ENCODE measurements at places on chromosomes 1 and 21.

- no peak for DNase-seq
These were observed 16.9 kb upstream of the VANGL1 start for GRCh38 chr1:115624859-115625258.

DNA sequence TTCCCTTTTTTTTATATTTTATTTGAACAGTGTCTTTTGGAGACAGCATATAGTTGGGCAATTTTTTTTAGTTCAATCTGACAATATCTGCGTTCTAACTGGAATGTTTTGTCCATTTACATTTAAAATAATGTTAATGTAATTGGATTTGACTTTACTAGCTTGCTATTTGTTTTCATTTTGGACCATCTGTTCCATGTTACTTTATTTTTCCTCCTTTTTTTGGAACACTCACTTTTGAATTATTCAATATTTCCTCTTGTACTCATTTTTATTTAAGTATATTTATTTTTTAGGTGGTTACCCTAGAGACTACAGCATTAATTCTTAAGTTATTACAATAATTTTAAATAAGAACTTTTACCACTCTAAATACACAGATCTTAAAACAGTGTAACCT is 62.8 kb upstream of the C1orf87 start:
- DNase-seq, result no peak

GRCh38 chr21:38631206-38631605 is 132.9 kb upstream of the ERG start:
- DNase-seq, result no peak

GRCh38 chr1:39106801-39107327 is 80.7 kb downstream of the NDUFS5 start:
- DNase-seq, result no peak

DNA sequence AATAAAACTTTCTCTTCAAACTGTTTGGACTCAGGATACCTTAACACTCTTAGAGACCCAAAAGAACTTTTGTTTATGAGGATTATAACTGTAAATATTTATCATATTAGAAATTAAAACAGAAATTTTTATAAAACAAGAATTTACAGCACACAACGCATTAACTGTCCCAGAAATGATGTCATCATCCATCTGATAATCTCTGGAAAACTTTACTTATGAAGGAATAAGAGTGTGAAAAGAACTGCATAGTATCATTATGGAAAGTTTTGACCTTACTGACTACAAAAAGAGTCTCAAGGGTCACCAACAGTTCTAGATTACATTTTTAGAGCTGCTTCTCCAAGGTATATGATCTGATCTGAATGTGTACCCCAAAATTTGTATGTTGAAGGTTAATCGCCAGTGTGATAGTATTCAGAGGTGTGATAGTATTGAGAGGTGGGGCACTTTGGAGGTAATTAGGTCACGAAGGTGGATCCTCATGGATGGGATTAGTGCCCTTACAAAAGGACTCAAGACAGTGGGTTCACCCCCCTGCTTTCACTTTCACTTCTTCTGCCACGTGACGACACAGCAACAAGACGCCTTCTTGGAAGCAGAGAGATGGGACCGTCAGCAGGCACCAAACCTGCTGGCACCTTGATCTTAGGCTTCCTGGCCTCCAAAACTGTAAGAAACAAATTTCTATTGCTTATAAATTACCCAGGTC is 95.7 kb upstream of the NR5A2 start:
- no peak for DNase-seq

GRCh38 chr1:160629286-160630210 is 17.3 kb downstream of the SLAMF1 start:
- DNase-seq, result no peak

- DNase-seq, result no peak
These were observed 43.7 kb downstream of the FMO3 start for GRCh38 chr1:171134204-171134923.

DNA sequence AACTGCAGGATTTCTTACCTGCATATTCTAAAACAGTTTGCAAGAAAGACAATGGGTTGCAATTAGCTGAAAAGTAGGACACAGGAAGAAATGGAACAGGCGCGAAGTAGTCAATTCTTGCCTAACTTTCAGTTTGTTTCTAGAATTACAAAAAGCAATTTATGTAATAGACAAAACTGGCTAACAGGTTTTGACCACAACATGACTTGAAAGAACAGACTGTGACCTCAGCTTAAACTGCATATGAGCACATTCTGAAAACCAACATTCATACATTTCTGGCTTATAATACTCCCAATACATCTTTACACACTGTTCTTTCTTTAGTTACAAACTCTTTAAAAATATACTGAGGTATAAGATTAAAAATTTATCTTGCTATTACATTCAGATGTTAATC is 405.9 kb upstream of the B3GALT2 start:
- no peak for DNase-seq

DNA sequence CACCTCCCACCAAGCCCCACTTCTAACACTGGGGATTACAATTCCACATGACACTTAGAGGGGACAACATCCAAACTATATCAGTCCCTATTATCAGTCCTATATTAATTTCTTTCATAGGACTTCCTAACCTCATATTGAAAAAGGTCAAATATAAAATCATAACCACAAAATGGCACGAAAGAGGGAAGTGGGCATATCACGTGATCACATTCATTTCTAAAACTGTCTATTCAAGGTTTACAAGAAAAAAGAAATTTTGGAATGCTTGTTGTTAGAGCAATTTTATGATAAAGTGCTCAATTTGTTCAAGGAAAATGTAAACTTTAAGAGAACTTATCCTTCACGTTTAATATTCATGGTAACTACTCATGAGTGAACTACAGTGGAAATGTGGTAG is 13.2 kb upstream of the CDC7 start:
- DNase-seq, result no peak

- no peak for DNase-seq
These were observed 1.2 kb downstream of the ACBD3 start for GRCh38 chr1:226185141-226186036.

DNA sequence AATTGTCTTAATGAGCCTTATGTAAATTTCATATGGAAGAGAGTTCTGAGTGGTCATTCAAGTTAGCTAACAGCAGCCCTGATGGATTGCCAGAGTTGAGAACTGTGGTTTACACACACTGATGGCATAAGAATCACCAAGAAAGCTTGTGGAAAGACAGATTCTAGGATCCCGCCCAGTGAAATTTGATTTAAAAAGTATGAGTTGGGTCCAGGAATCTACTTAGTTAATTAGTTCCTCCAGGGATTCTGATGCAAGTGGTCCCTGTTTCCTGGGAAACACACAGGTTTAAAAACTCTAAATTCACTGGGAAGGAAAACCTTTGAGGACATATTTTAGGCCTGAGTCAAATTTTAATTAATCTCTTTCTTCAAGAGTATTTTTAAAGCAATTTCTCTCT is 144.3 kb downstream of the NTPCR start:
- no peak for DNase-seq

GRCh38 chr1:113684153-113684541 is 75.1 kb downstream of the PHTF1 start:
- no peak for DNase-seq

DNA sequence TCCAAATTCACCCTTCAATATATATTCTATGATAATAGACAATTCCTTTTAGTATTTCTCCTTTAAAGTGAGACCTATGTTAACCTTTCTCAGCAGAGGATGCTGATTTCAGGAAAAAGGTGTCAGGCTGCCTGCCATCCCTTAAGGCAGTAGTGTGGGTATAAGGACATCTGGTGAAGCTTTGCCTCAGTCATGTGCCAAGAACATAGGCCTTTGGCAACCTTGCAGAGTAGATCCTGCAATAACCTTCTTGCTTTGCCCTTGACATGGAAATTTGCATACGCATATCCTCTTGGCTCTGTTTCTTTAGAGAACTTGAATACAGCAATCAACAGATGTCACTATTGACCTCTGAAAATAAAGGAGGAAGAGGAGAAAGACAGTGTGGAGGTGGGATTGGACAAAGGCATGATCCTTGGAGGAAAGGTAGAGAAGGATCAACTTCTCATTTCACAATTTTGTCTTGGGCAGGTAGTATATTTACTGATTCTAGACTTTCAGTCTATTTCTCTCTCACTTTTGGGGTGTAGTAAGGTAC is 21.1 kb upstream of the ZRANB2 start:
- no peak for DNase-seq

DNA sequence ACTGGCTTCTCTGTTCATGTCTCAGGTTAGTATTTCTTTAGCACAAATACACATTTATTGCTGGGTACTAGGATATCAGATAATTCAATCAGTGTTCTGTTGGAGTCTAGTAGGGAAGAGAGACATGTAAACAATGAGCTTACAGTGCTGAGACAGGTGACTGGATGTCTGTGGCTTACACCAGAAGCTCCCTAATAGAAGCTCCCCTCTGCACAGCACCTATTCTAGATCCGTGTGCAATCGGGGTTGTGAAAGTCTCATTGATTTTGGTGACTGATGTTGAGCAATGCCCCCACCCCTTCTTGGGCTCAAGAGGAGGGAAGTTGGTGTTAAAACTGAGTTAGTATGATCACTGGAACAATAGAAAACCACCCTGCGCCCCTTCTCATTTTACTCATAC is 279.2 kb downstream of the RPS6KC1 start:
- DNase-seq, result no peak

DNA sequence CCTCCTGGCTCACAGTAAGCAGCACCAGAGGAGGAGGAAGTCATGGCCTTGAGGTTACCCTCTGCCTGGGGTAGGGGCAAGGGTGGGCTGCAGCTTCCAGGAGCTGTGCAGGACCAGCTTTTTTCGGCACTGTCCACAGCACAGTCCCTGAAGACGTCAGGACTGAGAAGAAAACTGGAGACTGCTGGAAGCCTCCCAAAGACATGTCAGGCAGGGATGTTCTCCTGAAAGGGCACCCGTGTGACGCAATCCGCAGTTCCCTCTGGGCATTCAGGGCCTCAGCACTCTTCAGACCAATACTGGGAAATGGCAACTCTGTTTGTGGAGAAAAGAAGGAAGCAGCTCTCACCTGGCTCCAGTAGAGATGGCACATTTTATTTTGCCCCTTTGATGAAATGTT is 64.8 kb upstream of the TENT5C start:
- no peak for DNase-seq

- DNase-seq, result no peak
These were observed 320.8 kb upstream of the ST6GALNAC5 start for GRCh38 chr1:76546354-76546933.

DNA sequence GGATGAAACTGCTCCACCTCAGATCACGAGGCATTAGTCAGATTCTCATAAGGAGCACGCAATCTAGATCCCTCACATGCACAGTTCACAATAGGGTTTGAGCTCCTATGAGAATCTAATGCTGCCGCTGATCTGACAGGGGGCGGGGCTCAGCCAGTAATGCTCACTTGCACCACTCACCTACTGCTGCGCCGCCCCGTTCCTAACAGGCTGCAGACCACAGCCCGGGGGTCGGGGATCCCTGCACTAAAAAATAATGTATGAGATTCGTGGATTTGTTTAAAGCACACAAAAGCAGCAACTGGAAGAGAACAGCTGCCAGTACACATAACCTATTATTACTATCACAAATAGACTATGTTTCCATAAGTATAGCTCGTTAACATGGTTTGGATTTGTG is 72.9 kb downstream of the HLCS start:
- no peak for DNase-seq

DNA sequence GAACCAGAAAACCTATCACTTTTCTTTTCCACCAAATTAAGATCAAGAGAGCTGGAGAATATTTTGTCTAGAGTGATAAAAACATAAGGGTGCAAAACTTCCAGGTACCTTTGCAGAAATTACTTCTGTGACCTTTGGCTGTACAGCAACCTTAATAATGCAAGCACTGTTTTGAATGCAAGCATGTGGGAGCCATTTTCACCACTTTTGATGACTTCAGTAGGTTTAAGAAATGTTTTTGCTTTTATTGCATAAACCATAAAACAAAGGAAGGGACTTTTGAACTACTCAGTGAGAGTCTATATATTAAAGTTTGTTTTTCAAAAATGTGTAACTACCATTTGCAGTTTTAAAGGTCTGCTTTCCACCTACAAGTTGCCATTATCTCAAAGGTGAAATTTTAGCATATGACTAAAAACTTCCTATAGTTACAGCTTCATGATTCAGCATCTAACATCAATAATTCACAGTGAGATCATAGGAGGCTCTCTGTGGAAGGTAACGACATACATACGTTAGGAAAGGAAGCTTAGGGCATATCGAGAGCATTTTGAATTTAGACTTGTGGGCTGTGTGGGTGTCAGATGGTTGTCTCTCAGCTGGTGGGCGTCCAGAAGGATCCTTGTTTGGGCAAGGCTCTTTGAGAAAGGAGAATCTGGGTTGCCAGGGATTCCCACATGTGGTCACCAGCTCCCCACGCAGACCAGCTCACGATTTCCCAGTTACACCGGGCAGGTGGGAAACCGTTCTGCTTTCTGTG is 1.1 kb upstream of the GADD45A start:
- no peak for DNase-seq

GRCh38 chr1:12596007-12596821 is 21.8 kb downstream of the DHRS3 start:
- no peak for DNase-seq

GRCh38 chr1:240582953-240583352 is 29.0 kb downstream of the GREM2 start:
- no peak for DNase-seq

DNA sequence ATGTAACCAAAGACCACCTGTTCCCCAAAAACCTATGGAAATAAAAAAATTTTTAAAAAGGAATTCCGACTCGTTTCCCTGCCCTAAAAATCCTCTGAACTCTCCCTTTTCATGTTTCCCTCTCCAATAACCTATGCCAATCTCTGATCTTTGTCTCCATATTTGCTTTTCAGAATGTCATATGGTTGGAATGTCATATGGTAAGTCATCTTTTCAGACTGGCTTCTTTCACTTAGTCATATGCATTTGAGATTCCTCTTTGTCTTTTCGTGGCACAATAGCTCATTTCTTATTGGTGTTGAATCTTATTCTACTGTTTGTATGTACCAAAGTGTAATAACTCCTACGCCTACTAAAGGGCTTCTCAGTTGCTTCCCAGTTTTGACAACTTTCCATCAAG is 117.5 kb downstream of the BACH1 start:
- DNase-seq, result no peak

DNA sequence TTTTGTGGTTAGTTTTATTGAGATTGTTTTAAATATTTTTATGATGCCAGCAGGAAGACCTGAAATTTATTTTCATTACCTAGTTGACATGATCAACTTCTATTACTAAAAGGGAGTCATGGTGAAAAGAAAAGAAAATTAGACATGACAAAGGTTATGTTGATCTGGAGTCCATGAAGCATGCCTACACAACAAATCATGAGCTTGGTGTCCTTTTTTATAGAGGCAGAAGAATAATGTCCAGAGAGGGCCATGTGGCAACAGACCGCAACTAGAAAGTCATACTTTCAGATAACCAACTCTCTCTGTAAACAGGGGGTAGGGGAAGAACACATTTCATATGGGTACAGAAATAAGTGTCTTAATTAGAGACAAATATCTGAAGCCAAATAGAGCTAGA is 175.5 kb upstream of the HOOK1 start:
- no peak for DNase-seq

DNA sequence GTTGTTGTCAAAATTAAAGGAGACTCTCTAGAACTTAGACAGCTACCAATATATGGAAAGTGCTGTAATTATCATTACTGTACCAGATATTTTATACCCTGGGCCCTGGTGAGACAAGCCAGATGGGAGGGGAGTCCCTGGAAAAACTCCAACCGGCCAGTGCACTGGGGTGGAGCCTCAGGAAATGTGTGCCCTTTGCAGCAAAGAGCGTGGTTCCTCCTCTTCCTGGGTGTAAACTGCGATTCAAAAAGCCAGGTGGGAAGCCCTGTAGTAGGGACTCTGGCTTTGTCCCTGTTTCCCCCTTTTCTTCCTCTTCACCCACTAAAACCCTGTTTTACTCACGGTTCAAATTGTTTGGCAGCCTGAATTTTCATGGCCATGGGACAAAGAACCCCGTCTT is 812.3 kb downstream of the PLA2G4A start:
- DNase-seq, result no peak

- no peak for DNase-seq
These were observed 447.3 kb downstream of the AGBL4 start for GRCh38 chr1:49576327-49576901.

All from stimulated activated CD8-positive, alpha-beta memory T cell treated with anti-CD3 and anti-CD28 coated beads, Interleukin-15, amount 100 ng/mL, for 24 hours (primary cell).